ENCODE measurements at places on chromosomes 13 and 19.

DNA sequence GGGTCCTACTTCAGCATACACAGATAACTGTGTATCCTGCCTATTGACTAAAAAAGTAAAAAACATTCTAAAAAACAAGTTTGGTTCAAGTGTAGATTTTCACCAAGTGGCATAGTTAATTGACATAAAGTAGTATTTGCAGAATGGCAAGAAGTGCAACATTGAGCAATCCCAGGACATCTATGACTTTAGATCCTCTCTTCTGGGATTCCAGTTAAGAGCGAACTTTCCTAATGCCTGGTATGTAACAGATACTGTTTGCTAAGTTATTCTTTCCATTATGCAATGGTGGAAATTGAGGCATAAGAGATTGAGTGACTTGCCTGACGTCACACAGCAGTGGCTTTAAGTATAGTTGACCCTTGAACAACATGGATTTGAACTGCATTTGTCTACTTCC lies 96.1 kb downstream of the ZMYM2 start:
- DNase-seq, result no peak

- no peak for DNase-seq
Measured at GRCh38 chr13:111161601-111162600, 46.8 kb downstream of the ARHGEF7 start.

DNA sequence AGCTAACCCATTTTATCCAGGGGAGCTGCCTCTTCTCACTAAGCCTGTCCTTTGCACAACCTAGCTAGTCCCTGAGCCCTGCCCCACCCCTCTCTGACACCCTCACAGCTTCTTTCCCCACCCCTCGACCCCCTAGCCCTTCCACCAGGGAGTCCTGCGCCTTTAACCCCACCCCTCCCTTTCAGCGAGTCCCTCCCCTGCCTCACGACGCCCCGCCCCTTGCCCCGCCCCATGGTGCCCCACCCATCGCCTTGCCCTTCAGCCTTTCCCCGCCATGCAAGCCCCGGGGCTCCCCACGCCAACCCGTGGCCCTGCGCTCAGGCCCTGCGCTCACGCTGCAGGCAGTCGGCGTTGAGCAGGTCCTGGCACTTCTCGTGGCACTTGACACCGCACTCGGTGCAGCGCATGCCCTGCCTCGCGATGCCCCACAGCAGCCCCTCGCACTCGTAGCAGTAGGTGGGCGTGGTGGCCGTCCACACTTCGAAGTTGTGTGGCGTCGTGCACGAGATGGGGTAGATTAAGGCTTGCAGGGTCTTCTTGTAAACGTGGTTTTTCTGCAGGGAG lies 40.0 kb downstream of the UNC13A start:
- no peak for DNase-seq

DNA sequence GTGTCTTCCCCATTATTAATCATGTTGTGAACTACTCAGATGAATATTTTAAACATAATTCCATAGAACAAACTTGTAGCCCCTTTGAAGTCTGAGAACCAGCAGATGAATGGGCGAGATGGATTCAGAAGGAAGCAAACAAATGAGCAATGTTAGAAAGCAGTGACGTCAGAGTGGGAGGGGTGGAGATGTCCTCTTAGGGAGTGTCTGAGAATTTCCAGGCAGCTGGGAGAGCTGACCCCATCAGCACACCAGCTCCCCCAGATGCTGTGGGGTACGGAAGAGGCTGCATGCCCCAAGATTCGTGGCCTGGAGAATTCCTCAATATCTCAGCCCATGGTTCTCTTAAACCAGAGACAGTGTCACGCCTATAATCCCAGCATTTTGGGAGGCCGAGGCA lies 68.6 kb downstream of the DPF1 start:
- no peak for DNase-seq

GRCh38 chr19:45075301-45076028 lies 813 bp downstream of the ZNF296 start:
- no peak for DNase-seq

GRCh38 chr13:106736941-106737340 lies 169.0 kb upstream of the ARGLU1 start:
- no peak for DNase-seq

DNA sequence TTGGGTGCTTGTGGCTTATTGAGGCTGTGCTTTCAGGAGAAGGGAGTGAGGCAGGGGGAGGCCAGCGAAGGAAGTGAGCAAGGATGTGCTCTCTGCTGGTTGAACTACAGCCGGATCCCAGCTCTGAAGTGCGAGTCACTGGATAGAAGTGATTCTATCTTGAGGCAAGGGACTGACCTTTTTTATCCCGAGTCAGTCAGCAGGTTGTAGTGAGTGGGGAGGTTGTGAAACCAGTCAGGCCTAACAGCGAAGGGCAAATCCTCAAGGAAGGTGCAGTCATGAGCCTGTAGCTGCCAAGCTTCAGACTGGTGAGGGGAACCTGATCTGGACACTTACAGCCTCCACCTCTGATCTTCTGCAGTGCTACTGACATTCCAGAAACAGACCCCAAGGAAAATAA lies 18.6 kb downstream of the SCEL start:
- DNase-seq, result no peak

DNA sequence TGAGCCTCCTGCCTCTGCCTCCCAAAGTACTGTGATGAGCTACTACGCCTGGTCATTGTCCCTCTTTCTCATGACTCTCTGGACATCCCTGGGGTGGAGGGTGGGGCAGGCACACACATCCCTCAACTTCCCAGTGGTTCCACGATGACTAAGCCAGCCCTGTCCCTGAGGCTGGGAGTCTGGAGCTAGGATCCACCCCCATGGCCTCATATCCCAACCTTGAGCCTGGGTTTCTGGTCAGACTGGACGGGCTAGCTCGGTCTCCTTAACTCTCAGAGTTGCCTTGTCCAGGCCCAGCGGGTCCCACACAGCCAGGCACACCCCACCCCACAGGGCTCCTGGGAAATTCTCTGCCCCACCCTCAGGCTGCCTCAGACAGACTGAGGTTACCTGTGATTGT lies 19.6 kb downstream of the IER2 start:
- DNase-seq, result no peak

DNA sequence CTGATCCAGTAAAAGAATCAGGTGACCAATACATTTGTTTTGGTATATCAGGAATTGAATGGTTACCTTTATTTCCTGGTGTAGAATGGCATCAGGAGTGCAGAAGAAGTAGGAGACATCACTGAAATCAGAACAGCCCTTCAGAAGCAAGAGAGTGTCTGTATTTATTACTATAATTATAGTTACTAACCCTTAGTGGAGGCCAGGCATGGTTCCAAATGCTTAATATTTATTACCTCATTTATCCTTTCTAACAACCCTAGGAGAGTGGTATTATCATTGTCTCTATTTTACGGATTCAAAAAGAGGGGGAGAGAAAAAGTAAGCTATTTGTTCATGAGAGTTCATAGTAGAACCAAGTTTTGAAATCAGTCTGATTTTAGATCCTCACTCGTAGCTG lies 1292.9 kb downstream of the PCDH9 start:
- peak; percentile 13 for DNase-seq

GRCh38 chr19:53898636-53899341 lies 10.3 kb upstream of the CACNG7 start:
- DNase-seq, result peak; percentile 83

GRCh38 chr13:46348961-46349360 lies 38.1 kb downstream of the RUBCNL start:
- DNase-seq, result no peak

DNA sequence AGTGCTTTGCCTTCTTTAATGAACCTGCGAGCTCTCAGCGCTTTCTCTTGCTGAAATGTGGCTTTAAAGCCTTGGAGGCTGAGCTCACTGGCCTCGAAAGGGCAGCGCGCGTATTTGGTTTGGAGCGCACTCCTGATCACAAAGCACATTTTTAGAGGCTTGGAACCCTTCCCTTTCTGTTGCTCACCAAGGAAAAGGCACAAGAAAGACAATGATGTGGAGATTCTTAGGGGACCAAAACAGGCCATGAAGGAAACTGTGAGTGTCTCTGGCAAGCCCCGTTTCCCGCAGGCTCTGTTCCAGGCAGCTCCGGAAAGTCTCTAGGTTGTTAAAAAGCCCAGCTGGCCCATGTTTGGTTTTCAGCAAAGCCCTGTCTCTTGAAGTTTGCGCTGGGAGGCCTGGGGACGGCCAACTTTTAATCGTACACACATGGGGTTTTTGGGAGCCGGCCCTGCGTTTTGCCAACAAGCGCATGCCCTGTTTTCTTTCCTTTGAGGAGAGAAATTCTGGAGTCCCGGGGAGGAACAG lies 9.4 kb upstream of the SPC24 start:
- no peak for DNase-seq

- DNase-seq, result no peak
Measured at GRCh38 chr19:41352609-41353465, 885 bp downstream of the TGFB1 start.

DNA sequence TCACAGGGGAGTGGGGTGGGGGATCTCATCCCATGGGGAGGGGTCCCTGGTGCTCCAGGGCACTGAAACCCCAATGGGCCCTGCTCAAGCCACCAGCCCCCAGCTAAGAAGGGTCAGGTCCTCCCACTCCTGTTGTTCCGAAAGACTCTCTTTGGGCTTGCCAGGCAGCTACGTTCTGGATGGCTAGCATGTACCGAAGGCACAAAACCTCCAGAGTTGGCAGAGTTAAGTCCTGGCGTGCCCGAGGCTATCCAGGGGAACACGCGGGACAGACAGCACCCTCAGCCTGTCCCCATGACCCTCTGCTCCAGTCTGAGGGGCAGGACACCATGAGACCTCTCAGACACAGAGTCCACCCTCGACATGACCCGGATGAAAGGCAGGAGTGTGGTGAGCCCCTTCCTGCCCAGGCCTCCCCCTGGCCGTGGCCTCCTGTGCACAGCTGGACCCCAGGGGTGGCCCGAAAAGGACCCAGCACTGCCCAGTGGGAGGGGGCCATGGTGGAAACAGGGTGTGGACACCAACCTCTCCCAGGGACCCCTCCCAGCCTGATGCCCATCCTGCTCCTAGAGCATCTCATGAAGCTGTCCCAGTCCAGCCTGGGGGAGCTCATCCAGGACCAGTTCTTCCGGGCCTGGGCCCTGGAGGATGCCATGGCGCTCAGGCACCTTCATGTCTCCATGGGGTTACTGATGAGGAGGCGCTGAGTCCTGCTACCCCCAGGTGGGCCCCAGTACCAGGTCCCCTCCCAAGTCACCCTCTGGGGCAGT lies 53.0 kb upstream of the TPM4 start:
- no peak for DNase-seq

- DNase-seq, result no peak
Measured at GRCh38 chr13:39646122-39646521, 9.3 kb upstream of the COG6 start.

GRCh38 chr13:78193846-78194245 lies 275.2 kb upstream of the EDNRB start:
- no peak for DNase-seq

DNA sequence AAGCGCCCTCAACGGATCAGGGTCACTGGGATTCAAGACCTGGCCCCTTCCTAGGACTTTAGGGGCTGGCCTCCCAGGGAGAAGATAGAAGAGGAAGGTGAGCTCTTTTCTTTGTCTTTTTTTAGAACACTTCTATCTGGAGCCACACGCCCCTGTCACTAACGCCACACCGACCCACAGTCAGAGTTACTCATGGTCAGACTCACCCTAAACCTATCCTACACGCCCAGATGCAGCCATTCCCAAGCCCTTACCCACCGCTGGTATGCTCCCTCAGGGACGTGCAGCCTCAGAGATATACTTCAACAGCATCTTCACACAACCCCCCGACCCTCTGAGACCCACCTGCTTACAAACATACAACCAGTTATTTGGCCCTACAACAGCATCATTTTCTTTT lies 29.9 kb upstream of the MUC16 start:
- DNase-seq, result no peak

DNA sequence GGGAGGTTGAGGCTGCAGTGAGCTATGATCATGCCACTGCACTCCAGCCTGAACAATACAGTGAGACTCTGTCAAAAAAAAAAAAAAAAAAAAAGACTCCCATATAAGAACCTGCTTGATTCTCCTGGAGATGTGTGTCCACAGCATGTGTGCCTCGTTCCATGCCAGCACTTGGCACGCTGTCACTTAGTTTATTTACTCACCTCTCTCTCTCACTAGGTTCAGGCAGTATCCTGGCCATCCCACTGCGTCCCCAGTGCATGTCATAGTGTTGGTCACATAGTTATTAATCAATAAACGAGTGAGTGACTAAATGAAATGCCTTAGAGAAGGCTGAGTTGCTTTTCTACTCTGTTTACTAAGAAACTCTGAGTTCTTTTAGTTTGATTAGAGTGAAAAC lies 79.1 kb upstream of the GPR12 start:
- no peak for DNase-seq

DNA sequence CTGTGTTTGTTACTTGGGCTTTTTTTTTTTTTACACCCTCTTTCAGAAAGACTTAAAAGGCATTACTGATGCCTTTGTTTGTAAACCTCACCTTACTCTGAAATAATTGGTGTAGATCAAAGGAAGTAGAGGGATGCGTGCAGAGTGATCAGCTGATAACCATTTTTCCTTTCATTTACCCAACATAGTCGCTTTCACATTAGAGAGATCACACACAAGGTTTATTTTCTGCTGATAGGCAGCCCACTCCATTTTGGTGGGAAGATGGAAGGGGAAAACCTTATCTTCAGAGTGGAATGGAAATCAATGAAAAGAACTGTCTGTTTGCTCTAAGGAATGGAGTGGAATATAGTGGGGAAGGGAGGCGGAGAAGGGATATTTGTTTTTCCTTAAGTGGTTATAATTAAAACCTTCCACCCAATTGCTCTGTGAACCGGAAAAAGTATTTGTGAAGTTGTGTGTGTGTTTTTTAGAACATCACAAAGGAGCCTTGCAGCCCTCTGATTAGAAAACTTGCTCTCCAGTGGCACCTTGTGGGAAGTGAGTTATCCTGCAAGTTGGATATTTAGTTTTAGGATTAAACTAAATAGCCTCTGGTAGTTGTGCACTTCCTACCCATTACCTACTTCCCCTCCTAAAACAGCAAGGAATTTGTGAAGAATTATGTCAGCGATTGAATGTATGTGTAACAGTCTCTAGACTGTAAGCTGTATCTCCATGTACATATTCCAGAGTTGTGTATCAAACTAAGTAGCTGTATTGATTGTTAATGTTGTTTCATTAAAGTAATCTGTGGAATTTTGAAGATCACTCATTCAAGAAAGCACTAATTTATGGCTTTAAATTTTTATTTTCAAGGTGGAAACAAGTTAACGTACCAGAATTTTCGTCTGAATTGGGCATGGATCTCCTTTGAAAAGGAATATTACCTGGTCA lies 76.8 kb downstream of the FREM2 start:
- DNase-seq, result peak; percentile 69

GRCh38 chr19:7168941-7169340 lies 99.4 kb downstream of the ZNF557 start:
- no peak for DNase-seq

Data from NCI-H2227 treated with DMSO at 0.1 percent for 48 hours (cell line).